ENCODE measurements at places on chromosomes 6 and 20.
A peak's percentile ranks its signal among the peaks of the same experiment; 100 is the strongest.

- DNase-seq: no peak
Observed at GRCh38 chr6:37940074-37940847, 120.7 kb downstream of the ZFAND3 start.

DNA sequence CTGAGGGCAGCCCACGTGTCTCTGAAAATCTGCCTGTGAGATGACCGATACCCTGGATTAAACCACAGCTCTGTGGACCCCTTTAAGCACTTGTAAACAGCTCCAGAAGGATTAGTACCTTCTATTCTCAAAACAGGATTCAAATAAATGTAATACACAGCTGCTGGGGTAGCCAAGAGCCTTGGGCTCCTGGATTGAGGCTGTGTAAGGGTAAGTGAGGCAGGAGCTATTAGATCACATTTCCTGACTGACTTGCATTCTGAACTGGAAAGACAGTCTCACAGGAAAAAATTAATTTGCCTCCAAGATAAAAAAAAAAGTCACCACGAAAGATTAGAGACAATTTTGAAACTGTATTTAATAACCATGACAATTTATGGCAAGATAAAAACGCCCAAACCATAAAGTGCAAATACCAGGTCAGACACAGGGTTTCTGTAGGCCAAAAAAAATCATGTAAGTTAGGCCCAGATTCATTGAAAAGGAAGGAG is 78.0 kb downstream of the TRMT11 start:
- DNase-seq: no peak

GRCh38 chr6:125486881-125487280 is 185.1 kb upstream of the HDDC2 start:
- no peak for DNase-seq

DNA sequence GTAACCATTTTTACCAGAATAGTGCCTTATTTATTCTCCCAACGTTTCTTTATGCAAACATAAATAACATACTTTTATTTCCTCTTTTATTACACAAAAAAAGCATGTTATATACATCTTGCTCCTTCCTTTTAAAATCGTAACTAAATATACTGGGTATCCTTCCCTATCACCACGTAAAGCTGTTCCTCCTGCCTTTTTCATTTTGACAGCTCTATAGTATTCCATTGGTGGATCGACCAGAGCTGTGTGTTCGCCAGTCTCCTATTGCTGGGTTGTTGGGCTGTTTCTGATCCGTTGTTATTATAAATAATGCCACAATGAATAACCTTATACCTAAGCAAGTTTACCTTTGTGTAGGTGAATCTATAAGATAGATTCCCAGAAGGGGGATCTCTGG is 46.9 kb upstream of the DDR1 start:
- no peak for DNase-seq

- DNase-seq: no peak
Observed at GRCh38 chr6:1124885-1125284, 187.0 kb upstream of the FOXQ1 start.

GRCh38 chr6:164121527-164121926 is 707.0 kb downstream of the QKI start:
- DNase-seq: no peak

GRCh38 chr6:157613011-157613522 is 210.0 kb upstream of the SNX9 start:
- no peak for DNase-seq

DNA sequence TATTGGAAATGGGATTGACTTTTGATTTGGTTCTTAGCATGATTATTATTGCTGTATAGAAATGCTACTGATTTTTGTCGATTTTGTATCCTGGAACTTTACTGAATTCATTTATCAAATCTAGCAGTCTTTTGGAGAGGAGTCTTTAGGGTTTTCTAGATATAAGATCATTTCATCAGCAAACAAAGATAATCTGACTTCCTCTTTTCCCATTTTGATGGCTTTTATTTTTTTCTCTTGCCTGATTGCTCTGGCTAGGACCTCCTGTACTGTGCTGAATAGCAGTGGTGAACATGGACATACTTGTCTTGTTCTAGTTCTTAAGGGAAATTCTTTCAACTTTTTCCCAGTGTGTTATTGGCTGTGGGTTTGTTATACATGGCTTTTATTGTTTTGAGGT is 64.6 kb downstream of the ZC2HC1B start:
- no peak for DNase-seq

GRCh38 chr20:9616833-9617461 is 102.6 kb downstream of the LAMP5 start:
- peak; percentile 65 for DNase-seq

DNA sequence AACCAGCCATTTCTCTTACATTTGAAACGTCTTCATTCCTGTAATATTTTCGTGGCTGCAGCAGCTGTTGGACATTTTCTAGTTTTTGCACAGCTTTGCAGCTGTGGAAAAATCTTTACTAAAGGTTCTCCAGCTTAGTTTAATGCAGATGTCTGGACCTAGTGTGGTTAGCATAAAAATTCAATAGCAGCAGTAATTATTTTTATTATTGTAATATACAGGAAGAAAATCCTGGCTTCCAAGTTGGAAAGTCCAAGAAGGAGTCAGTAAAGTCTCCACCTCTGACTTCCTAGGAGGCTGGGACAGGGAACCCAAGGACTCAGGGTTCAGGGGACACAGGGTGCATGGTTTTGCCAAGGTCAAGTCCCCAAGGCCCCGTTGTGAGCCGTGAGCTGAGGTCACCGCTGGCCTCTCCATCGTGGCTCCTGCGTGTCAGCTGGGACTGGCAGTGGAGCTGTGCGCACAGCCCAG is 230.6 kb downstream of the FNDC1 start:
- DNase-seq: no peak

GRCh38 chr6:131255911-131256310 is 120.6 kb downstream of the AKAP7 start:
- DNase-seq: no peak

GRCh38 chr6:4380881-4381281 is 245.5 kb upstream of the ECI2 start:
- DNase-seq: no peak

DNA sequence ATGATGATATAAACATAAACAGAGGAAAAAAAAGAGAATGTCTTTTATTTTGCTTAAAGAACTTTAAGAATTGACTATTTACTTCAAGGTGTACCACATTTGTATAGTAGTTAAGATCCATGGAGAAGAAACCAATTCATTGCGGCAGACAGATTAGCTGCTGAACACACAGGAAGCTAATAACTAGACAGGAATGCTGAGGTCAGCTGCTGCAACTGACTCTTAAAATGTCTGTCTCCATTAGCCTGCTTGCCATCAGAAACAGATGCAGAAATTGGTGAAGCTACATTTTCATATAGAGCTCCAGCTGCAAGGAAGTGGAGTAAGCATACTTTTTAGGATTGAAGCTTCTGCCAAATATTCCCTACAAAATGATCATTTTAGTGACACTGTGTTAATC is 939.5 kb downstream of the EPHA7 start:
- DNase-seq: no peak

GRCh38 chr20:38751360-38751976 is 3.2 kb downstream of the ACTR5 start:
- DNase-seq: no peak

DNA sequence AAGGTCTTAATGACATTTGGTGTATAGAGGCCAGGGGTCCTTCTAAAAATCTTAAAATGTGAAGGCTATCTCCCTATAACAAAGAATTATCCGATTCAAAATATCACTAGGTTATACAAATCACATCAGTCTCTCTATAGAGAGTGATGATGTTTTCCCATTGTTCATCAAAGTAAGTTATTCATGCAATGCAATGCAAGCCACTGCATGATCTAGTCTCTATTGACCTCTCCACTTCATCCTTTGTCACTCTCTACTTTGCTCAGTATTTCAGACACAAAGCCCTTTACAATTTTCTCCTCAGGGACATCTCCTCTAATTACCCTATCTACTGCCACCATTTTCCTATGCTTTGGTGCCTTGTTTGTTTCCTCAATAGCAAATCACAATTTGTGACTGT is 628.0 kb downstream of the HTR1B start:
- DNase-seq: no peak

- no peak for DNase-seq
Observed at GRCh38 chr6:36029464-36029863, 1.9 kb downstream of the MAPK14 start.

- DNase-seq: no peak
Observed at GRCh38 chr6:153275997-153276396, 144.9 kb upstream of the RGS17 start.

DNA sequence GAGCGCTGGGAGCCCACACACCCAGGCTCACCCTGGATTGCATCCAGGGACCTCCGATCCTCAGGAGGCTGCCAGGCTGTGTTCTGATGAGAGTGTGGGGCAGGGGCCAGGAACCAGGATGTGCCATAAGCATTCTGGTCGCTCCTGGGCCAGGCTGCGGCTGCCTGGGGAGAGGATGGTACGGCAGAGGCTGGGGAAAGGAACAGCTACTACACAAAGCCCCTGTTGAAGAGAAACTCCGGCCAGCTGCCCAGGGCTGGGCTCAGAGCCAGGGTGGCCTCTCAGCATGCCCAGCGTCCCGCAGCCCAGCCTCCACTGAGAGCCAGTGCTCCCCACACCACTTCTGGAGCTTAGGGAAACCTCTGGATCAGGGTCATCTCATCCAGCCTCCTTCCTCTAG is 21.7 kb upstream of the OCSTAMP start:
- no peak for DNase-seq

DNA sequence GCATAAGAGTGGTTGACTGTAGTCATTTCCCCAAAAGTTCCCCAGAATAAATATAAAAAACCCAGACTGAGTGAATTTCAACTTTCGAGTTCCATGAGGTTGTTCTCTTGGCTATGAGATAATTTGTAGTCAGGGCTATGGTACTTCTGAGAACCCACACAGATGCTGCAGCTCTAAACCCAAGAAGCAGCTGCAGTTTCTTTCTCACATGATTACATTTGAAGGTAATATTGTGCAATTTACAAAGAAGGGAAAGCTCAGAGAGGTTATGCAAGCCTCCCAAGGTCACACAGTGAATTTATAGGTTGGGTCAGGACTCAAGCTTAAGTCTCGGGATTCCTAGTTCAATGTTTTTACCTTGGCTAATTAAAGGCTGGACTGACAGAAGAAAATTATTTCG is 29.7 kb upstream of the CD93 start:
- DNase-seq: no peak

DNA sequence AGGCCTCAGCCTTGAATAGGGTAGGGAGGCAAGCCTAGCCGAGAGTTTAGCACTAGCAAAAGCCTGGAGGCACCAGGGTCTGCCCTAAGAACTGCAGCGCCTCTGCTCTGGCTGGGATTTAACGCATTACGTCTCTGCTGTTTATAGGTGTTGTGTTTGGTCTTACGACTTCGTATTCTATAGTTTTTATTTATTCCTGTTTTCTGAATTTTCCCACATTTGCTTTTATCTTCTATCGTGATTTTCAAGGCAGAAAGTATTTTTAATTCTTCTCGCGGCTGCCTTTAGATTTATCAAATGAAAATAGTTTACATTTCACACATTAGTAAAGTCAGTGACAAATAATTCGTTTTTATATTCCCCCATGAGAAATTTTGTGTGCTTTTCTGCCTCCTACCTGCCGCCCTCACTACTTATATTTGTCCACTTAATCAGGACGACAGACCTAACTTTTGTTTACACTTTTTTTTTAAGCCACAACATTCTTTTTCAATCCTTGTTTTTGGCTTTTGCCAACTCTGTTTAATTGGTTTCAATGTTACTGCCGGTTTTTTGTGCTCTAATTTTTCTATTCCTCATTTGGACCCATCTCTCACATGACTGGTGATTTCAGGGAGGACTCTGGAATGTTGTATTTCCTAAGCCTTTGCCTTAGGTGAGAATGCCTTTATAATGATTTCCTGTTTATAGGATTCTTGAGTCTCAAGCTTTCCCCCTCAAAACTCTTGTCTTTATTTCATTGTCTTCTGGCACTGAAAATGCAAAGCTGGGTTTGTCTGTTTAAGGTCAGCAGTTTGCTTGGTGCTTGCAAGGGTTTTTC is 1.3 kb upstream of the LZTS3 start:
- no peak for DNase-seq

GRCh38 chr6:33976437-33977360 is 169.2 kb downstream of the GRM4 start:
- DNase-seq: no peak

DNA sequence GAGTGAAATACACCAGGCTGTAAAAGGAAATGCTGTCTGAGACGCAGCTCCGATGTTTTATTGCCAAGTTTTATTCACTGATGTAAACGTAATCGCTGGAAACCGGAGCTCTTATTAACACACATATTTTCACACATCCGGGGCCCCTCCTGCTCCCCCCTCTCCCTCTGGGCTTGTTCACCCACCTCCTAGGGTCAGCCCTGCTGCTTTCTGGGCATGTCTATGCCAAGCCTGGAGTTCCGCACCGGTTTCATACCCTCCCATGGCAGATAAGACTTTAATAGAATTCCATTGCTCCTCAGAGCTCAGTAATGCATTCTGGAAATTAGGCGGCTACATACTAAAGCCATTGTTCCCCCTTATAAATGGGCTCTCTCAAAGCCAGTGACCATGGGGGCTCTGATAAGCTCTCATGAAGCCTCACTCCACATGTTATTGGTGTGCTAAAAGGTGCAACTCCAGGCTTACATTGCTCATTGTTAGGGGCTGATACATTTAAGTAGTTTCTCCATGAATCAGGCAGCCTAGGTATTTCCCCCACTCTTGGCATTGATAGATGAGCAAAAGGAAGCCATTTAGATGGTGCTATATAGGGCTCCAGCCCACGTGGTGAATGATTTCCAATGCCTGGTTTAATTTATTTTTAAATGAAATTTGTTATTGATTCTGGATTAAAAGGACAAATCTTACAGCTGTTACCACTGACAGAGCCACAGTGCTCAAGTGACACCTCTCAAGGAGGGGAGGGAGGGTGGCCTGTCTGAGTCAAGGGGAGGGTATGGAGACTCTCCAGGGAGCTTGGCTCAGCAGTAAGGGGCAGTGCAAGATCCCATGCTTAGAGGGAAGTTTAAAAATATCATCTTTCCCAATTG is 4.5 kb upstream of the VSTM2L start:
- no peak for DNase-seq

- no peak for DNase-seq
Observed at GRCh38 chr20:5122873-5123260, 3.1 kb upstream of the PCNA start.

GRCh38 chr6:169898788-169899480 is 147.5 kb downstream of the ERMARD start:
- DNase-seq: no peak

GRCh38 chr20:32780749-32781655 is 18.8 kb downstream of the DNMT3B start:
- DNase-seq: no peak
